GM12864 (cell line): ENCODE measurements at places on chromosomes 2 and 18.

GRCh38 chr2:241620419-241620769, 16.6 kb downstream of the THAP4 start:
- no peak for DNase-seq

- DNase-seq, result no peak
These were observed 92.3 kb upstream of the UPP2 start for GRCh38 chr2:158009399-158009798.

DNA sequence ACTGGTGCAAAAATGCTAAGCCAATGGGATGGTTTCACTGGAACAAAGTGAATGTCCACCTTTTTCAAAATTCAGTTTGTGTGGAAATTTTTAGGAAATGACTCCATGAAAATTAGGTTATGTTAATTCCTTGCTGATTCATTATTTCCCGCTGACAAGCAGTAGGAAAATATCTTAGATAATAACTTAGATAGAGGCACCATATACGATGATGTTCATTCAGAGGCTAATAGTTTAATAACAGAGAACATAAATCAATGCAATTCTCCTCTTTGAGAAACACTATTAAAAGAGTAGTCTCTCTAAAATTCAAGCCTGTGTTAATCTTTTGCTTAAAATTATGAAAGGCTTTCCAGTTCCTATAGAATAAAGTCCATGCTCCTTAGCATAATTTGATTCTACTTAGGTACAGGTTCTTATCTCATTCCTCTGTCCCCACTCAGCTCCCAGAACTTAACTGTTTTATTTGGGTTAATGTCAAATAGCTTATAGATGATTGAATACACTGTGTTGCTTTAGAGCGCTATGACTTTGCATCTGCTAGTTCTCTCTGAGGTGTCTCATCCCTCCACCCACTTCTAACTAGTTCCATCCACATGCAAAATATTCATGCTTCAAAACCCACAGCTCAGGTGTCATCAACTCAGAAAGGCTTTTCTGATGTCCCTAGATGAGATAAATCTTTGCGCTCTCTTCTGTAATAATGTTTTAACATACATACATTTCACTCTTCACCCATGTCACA, 503.6 kb downstream of the ERBB4 start:
- DNase-seq, result no peak

- DNase-seq, result no peak
These were observed 41.7 kb downstream of the AKAIN1 start for GRCh38 chr18:5155218-5155906.

GRCh38 chr2:233174137-233174536, 77.3 kb upstream of the ATG16L1 start:
- DNase-seq, result no peak

DNA sequence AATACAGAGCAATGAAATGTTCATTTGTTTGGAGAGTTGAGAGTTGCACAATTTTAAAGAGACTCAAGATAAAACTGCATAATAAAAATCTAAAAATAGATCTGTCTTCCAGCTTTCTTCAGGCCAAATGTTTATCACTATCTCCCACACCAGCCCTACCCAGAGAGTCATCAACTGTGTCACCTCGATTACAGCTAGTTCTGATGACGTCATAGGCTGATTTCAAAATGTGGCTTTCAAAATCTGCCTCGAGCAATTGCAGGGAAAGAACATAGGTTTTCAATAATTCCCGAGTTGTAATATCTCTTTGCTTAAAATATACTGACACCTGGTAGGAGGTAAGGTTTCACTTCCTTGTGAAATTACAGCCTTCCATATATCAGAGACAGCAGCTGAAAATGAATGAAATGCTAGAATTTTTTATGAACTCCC, 677.6 kb upstream of the ID2 start:
- no peak for DNase-seq

DNA sequence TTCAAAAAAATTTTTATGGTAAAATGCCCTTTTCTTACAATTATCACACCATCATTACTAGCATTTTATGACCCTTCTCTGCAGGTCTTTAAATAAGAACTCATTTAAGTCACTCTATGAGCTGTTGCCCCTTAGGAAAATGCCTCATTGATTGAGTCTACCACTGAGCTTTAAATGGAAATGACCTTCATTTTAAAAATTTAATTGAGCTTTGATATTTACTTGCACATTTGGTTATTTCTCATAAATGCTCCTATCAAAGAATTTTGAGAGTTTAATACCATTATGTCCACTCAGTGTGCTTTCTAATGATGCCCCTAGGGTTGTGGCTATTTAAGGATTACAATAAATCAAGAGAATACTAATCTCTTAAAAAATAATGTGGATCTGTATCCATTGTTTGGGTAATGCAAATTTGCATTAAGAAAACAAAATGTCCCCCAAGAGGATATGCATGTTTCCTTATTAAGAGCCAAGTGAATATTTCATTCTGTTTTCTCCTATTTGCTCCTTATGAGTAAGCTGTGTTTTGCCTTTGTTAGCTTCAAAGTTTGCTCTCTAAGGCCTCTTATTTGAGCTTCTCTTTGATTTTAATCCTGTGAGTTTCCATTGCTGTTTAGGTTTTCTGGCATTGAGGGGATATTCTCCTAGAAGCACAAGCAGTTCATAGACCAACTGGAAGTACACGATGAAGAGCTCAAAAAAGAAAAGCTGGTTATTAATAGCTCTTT, 69.8 kb downstream of the CERS6 start:
- DNase-seq, result no peak

DNA sequence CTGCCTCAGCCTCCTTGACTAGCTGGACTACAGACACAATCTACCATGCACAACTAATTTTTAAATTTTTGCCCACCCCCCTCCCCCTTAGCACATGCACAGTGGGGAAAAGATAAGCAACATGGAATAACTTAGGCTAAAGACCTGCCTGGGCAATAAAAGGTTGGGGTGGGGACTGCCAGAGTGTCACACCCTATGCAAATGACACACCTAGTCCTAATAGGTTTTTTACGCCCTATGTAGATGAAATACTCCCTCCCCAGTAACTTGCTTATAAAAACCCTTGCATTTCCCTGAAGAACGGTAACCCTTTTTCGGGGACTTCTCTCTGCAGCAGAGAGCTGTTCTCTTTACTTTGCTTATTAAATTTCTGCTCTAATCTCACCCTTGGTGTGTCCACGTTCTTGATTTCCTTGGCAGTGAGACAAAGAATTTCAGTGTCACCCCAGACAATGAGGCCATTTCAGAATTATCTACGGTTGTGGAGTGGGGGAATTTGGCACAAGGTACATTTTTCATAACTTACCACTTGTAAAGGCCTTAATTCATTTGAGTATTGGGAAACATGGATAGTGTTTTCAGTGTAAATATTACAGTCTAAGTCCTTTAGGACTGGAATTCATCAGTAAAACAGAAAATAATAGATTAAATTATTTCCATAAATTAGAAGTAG, 109.2 kb downstream of the NOL4 start:
- DNase-seq, result no peak

GRCh38 chr2:75204833-75205232, 5.5 kb upstream of the TACR1 start:
- DNase-seq, result no peak

DNA sequence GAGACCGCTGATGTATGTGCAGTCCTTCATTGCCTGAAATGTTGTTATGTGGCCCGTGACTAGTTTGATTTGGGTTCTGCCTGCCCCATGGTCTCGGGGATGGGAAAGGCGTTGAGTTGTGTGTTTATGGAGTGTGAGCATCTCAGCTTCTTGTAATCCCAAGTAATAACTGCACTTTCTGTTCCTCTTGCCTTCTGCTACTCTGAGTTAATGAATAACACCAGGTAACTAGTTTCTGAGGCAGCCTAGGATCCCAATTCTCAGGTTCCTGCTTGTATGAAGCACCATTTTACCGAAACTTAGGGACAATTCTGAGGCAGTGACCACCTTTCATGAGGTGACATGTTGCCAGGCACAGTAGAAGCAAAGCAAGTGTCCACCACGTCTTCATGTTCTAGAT, 170.0 kb downstream of the ALK start:
- no peak for DNase-seq

- no peak for DNase-seq
These were observed 124.5 kb downstream of the CMPK2 start for GRCh38 chr2:6741229-6741628.
